Muscle of leg (tissue), 16 donors: ENCODE measurements at places on chromosomes 1 and 21.

GRCh38 chr1:181110013-181110412 lies 21.5 kb downstream of the IER5 start:
- no peak for DNase-seq

GRCh38 chr1:25210728-25211127 lies 21.6 kb downstream of the SYF2 start:
- DNase-seq = no peak

GRCh38 chr1:202890392-202890791 lies 1.4 kb upstream of the RABIF start:
- DNase-seq = no peak

GRCh38 chr1:17258116-17258757 lies 9.3 kb downstream of the PADI3 start:
- peak; percentile 27 for DNase-seq

- no peak for DNase-seq
Observed at GRCh38 chr1:34749992-34750391, 4.9 kb upstream of the GJB5 start.

DNA sequence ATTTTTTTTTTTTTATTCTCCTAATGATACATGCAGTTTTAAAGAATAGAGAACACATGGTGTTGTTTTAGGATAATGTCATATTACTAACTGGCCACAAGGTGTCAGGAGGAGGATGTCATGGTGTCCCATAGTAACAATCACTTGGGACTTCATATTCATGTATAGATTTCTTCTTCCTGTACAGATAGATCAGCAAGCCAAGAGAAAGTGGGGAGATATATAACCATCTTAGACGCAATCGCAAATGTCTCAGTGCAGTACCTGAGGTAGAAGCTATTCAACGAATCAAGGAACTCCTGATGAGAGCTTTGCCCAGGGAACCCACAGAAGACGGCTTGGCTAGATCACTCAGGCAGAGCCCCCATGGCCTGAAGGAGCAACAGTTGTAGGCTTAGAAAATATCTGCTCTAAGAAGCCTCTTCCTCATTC lies 12.3 kb downstream of the OR2T11 start:
- DNase-seq = no peak

GRCh38 chr1:212613440-212614335 lies 5.1 kb downstream of the ATF3 start:
- DNase-seq = no peak
